ENCODE measurements at places on chromosomes 16 and 17.

- DNase-seq: peak; percentile 59
These were observed 5.4 kb downstream of the NAT9 start for GRCh38 chr17:74770498-74771318.

DNA sequence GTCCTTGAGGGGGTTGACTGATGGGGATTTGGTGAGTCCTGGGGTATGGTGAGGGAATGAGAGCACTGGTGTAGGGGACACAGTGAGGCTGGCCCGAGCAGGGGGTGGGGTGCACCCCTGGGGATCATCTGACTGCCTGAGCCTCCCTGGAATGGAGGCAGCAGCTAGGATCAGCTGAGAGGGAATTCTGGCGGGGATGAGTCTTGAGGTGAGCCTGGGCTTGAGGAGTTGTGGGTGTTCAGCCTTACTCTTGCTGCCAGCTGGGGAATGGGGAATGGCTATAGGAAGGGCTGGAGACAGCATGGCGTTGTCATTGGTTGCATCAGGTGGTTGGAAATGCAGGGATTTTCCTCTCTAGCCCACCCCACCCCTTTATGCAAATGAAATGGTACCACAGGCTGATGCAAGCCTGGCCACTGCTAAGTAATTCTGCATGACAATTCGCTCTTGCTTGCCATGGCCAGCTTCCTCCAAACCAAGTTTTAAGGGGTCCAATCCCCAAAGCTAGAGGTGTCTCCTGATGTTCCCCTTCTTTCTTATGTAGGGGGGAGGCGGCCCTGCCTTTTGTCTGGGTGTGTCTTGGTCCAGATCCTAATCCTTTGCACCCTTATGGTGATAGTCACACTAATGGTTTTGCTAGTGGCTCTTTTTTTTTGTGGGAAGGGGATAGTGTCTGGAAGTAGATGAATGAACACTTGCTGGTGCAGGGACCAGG is 7.5 kb downstream of the NFE2L1 start:
- DNase-seq: no peak

GRCh38 chr16:28878083-28878926 is at the start of gene ATP2A1:
Gene ATP2A1 (plus strand): TSS chr16:28878488. CDS start chr16:28878672, 184 bp downstream.
- no peak for DNase-seq

DNA sequence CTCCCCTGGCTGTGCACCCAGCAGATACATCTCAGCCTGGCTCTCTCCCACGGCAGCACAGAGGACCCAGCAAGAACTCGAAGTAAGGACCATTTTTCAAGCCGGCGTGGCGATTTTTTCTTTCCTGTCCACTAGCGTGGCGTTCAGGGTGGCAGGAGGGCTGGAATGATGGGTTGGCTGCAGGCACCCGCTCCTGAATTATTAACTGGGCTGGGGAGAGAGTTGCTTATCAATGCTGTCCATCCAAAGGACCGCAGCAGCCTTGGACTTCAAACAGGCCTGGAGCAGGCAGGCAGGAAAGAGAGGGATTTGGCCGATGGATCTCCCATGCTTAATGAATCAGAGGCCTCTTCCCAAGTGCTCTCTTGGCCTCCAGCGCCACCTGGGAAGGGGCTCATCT is 7.0 kb downstream of the C16orf82 start:
- no peak for DNase-seq

DNA sequence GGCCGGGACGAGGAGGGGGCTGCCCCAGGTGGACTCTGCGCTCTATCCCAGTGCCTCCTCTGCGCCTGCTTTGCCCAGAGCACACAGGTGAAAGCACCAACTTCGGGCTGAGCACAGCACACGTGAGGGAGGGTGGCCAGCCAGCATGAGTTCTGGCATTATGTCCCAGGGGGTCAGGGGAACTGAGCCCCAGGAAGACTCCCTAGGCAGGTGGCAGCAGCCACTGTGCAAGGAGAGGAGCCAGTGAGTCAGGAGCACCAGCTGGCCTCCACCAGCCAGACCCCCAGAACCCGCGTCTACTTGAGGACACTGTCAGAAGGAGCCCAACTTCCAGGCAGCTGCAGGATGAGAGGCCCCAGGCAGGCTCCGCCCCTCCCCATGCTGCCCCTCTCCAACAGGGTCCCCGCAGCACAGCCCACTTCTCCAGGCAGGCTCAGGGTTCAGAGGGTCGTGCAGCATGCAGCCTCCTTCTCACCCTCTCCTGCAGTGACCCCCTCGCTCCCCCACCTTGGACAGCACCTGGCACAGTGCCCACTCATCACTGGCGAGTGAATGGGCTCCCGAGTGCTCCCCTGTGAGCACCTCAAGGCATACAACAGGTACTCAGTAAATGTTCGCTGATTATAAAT is 44.2 kb upstream of the RASD1 start:
- no peak for DNase-seq

- DNase-seq: no peak
These were observed 93.9 kb downstream of the MSI2 start for GRCh38 chr17:57350266-57350665.

- no peak for DNase-seq
These were observed 154.5 kb downstream of the CBLN1 start for GRCh38 chr16:49127103-49127502.

- peak; percentile 66 for DNase-seq
These were observed 17.6 kb downstream of the HIGD1B start for GRCh38 chr17:44865231-44865660.

DNA sequence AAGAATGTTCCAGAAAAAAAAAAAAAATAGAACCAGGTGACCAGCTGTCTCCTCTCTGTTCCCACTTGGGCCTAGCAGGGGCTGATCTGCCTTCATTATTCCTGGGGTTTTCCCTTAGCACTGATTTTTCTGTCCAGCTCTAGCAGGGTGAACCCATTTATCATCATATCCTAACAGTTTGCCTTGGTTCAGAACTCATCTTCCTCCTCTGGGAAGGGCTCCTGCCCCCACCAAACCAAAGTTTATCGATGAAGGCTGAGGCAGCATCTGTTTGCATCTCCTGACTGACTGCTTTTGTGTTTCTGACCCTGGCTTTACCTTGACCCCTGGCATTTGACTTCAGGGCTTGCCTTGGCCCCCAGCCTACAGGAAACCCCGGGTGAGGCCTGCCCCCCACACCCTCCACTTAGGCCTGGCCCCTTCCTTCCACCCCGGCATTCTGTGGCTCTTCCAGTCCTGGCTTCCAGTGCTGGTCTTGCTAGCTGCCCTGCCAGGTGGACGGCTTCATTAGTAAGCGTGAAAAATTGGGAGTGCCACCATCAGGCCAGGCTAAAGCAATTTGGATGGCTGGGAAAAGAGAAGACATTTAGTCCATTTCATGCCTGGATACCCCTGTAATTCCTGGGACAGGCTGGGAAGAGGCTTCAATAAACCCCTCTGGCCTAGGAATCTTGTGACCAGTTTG is 164.9 kb downstream of the CCDC182 start:
- no peak for DNase-seq

DNA sequence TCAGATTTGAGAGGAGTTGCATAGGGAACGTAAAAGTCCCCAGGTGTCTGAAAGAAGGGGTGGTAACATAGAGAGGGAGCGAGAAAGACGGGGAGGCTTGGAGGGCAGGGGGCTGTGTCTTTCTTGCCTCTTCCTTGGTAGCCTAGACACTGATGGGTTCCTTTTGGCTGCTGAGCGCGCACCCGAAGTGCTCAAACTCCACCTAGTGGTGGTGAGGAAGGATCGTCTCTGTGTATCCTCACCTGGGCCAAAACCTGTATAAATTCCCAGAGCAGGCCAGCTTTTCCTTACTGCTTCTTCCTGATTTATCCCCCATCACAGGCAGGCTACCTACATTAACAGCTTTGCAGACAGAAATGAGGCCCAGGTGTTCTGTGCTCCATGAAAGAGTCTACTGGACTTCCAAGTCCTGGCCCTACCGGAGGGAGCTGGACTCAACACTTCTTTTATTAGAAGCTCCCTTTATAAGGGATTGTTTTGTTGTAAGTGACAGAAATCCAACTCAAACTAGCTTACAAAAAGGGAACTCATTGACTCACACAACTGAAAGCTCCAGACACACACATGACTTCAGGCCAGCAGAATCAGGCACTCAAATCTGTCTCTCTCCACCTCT is 5.5 kb upstream of the SLC25A35 start:
- peak; percentile 27 for DNase-seq

DNA sequence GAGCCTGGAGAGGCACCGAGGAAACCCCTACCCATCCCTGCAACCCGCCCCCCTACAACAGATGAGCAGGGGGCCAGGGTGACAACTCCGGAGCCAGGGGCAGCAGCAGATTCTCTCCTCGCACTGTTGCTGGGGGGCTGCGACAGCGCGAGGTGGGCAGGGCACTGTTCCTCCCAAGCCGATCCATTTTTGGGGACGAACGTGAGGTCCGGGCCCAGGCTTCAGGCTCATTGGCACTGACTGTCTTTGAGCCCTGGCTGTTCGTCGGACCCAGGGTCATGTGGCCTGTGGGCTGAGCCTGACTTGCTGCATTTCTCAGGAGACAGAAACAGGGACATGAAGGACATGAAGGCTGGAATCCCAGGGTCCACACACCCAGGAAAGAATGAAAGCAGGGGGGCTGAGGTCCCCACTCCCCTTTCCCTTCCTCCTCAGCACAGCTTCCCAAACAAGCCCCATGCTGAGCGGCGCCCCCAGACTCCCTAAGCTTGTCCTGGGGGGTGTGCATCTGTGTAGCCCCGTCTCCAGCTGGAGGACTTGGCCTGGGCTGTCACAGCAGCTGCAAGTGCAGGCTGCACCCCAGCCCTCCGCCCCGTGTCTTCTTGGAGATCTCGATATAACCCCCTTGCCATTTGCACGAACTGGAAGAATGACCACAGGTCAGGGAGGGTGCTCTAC is 18.7 kb downstream of the CEP295NL start:
- DNase-seq: no peak

DNA sequence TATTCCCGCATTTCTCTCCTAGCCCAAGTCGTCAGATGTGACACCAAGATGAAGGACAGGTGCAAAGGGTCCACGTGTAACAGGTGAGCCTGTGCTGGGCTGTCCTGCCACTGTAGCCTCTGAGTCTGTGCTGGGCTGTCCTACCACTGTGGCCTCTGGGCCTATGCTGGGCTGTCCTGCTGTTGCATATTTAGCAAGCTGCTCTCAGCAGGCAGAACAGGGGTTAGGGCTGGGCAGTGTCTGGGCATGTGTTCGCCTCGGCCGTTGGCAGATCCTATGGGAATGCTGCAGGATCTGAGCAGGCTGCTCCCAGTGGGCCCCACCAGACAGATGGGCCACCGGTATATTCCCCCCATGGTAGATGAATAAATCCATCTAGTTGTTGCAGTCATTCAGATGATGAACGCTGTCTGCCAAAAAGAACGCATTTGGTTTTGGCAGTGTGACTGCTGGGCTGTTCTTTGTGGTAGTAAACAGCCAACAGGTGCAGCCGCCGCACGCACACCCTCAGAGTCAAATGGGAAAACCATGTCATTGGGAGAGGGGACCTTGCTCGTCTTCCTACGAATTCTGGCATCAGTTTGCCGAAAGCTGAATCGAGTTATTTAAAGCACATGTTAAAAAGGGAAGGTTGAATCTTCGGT is 49.2 kb downstream of the CRISPLD2 start:
- no peak for DNase-seq

GRCh38 chr17:4144422-4144747 is 1.4 kb downstream of the CYB5D2 start:
- DNase-seq: no peak

GRCh38 chr16:62408760-62409159 is 372.5 kb upstream of the CDH8 start:
- no peak for DNase-seq

- no peak for DNase-seq
These were observed 55.1 kb upstream of the CLEC3A start for GRCh38 chr16:77967054-77967904.

DNA sequence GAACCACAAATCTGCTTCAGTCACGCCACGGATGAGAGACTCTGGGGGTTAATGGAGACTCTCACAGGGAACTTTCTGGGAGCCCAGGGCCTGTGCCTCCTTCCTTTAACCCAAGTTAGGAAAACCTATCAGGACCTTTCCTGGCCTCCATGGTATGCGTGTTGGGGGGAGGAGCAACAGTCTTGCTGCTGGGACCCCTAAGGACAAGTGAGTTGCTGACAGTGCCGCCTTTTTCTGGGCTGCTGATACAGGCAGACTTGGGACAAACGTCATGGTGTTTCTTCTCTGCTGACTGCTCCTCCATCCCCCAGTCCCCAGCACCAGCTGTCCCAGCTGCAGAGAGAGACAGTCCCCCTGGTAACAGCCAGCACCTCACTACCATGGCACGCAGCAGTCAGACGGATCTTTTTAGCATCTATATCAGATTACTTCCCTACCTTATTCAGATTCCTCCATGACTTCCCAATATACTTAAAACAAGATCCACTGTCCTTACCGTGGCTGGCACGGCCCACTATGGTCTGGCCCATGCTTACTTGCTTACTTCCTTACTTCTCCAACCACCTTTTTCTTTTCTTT is 6.5 kb downstream of the DPEP2NB start:
- no peak for DNase-seq

GRCh38 chr17:21019976-21020586 is 22.7 kb downstream of the USP22 start:
- no peak for DNase-seq

GRCh38 chr16:89573826-89574680 is 1.5 kb upstream of the CPNE7 start:
- DNase-seq: no peak

GRCh38 chr16:80594756-80595155 is 54.0 kb downstream of the DYNLRB2 start:
- DNase-seq: no peak

DNA sequence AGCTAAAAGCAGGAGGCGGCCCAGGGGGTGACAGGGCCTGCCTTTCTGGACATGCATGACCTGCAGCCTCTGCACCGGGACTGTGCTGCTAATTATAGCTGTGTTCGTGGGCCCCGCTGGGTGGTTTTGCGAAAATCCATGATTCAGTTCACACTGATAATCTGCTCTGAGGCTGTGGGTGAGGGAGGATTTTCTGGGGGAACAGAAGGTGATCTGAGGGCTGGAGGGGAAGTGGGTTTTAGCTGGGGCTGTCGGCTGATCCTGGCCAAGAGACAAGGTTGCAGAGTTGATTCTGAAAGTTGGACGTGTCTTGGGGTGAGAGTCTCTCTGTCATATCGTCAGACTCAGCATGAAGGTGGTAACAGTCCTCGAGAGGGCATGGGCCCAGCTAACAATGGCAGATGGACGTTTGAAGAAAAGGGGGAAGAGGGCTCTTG is 187.5 kb upstream of the ZNF469 start:
- DNase-seq: no peak

All from stimulated activated CD4-positive, alpha-beta T cell treated with anti-CD3 and anti-CD28 coated beads, Interleukin-1b, Interleukin-23, amount 100 ng/mL, for 24 hours (primary cell).